ENCODE measurements at places on chromosomes 11 and 22.

DNA sequence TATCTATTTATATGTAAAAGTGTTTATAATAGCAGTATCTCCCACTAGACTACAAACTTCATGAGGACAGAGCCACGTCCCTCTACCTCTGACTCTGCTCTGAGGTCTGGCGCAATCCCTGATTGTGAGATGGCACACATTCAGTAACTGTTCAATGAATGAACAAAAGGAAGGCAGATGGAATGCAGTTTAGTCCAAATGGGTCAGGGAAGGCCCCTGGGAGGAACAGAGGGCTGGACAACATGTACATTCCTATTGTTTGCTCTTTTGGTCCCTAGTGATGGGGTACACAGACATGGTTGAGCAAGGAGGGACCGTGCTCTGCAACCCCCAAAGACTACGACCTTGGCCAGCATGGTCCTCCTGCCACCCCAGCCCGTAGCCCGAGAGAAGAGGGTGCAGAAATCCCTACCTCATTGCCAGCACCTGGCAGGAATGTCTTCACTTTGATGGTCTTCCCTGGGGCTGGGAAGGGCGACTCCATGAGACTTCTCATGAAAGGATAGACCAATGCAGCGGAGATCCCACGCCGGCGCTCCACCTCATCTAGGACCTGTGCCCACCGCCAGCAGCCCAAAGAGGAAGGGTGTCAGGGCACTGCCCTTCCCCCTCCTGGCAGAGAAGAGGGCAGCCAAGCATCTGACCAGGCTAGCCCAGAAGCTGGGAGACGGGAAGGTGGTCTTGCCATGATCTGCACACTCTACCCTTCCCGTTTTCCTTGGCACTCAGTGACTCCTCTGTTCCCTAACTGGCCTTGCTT lies 24.3 kb downstream of the RPL27A start:
- DNase-seq: no peak

GRCh38 chr11:59523541-59523940 lies 12.2 kb downstream of the OR4D9 start:
- DNase-seq: no peak

DNA sequence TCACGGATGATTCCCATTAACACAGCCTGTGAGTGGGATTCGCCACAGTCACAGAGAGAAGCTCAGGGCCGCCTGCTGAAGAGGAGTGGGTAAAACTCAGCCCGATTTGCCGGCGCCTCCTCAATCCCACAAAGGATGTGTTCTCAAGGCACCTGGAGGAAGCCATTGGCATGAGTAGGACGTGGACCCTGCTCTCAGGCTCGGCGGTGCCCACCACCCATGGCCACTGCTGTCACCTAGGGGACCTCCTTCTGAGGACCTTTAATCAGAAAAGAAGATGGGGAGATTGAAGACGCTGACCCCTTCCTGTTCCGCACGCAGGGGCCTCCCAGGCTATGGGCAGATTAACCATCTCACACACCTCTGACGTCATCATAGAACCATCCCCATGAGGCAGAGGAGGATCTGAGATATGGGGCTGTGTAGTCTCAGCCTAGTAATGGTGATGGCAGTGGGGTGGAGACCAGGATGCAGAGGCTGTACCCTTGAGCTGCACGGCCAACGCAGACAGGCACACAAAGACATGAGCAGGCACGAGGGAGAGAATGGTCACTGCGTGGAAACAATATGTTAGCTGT lies 571.8 kb downstream of the BRD1 start:
- DNase-seq: no peak

DNA sequence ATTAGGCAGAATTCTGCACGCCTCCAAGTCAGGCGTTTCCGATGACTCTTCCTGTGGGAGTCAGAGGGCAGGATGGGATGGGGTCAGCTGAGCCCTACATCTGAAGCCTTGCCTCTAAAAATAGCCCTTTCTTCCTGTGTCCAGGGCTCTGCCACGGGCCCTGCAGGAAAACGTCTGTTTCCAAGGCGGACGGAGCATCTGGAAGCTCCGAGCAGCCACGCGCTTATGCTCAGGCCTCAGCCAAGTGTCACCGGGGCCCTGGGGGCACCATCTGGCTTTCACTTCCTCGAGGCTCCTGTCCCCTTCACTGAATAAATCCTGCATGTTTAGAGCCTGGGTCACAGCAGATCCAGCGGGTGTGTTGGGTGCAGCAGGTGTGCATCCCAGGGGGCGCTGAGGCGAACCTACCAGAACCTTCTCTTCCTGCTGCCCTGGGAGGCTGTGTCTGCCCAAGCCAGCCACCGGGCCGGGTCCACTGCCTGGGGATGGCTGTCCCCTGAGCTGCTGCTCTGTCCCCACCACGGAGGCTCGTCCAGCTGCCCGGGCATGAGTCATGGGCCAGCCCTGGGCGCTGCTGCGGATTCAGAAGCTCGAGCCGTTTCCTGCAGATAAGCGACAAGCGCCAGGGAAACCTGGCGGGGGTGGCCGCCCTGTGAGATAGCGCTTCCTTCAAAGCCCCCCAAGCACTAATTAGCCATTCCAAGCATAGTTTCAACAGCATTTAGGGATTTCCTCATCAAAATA lies 32.0 kb upstream of the LINC01488 start:
- DNase-seq: no peak

DNA sequence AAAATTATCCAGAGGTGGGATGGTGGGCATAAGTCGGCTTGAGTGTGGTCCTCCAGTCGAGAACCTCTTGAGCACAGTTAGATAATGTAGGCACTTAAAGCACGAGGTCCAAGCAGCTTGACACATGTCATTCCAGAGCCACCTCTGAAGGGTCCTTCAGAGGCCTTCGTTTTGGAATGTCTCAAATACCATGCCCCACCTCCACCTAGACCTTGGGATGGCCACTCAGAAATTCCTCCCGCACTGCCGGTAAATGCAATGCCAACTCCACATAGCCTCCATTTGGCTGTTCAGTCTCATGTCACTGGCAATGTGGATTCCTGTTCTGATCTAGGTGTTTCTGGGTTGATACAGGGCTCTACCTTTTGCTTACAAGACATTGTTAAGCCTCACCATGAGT lies 43.9 kb downstream of the BDNF start:
- DNase-seq: no peak

DNA sequence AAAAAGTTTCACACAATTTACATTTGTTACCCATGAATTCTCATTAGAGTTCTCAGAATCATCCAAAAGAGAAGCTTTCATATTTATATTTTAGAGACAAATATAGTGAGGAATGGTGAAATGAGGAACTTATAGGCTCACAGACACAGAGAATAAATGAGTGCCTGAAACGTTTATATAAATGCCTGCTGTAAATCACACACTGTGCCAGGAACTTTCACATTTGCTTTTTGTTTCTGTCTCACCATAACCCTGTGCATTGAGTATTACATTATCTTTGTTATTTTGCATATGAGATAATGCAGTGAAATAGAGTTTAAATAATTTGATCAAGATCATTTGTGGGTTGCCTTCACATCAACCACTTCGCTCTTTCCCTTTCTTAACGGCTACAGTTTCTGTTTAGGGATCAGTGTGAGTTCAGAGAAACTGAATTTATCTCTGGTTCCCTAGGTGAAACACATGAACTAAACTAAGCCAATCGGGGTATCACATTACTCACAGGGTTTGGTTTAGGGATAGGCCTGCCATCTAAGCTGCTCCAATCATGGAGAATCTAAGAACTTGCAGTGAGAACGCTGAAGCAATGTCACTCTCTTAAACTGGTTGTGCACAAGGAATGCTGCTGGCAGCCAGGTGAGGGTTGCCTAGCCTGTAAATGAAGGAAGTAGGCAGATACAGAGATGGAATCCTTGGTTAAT lies 1339.2 kb upstream of the TENM4 start:
- DNase-seq: no peak

DNA sequence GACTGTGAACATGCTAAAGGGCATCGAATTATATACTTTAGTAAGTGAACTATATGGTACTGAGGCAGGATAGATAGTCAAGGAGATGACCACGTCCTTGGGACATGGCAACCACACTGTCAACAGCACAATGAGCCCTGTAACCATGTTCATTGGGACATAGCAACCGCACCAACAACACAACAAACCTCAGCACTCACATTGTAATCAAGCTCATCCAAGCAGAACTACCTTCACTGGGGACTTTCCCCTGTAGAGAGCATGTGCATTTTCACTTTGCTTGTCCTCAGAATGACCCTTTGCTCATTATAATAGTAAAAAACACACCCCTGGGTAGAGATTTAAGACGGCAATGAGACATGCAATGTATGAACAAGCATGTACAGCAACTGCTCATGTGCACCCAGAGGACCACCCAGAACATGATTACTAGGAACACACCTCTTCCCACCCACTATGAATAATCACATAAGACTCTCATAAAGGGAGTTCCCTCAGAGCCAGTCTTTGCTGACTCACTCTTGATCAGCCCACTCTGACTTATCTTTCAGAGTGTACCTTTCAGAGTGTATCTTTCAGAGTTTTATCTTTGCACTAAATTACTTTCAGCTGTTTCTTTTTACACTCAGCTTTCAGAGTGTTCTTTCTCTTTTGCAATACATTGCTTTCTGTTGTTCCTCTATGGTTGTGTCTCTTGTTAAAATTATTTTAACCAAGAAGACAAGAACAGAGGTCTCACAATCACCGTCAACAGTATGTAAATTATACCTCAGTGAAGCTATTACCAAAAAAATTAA lies 4.1 kb upstream of the PLAAT2 start:
- DNase-seq: no peak

DNA sequence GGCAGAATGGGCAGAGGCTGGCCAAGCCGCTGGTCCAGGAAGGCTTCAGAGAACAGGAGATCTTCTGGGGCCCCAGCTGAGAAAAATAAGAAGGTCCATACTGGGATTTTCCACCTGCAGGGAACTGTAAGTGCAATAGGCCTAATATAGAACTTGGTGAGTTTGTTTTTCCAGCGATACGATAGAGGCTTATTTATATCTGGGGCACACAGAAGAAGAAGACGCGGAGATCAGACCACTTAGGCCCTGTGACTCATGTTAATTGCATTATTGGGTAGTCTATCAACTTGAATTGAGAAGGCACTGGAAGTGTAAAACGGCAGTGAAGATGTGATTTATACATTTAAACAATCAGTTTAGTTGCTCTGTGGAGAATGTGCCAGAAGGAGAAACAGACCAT lies 7.7 kb upstream of the SRSF8 start:
- DNase-seq: no peak

DNA sequence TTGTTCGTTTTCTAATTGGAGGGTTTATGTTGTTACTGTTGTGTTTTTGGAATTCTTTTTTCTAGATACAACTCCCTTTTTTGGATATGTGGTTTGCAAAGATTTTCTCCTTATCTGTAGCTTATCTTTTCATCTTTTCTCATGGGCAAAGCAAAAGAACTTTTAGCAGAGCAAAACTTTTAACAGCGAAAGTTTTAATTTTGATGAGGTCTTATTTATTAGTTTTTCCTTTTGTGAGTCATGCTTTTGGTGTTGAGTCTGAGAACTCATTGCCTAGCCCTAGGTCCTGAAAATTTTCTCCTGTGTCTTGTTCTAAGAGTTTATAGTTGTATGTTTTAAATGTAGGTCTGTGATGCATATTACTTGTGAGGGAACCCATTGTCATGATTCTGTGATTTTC lies 99.4 kb downstream of the TEAD1 start:
- no peak for DNase-seq

GRCh38 chr22:19756288-19757128 lies 4.1 kb upstream of the TBX1 start:
- DNase-seq: peak; percentile 62

DNA sequence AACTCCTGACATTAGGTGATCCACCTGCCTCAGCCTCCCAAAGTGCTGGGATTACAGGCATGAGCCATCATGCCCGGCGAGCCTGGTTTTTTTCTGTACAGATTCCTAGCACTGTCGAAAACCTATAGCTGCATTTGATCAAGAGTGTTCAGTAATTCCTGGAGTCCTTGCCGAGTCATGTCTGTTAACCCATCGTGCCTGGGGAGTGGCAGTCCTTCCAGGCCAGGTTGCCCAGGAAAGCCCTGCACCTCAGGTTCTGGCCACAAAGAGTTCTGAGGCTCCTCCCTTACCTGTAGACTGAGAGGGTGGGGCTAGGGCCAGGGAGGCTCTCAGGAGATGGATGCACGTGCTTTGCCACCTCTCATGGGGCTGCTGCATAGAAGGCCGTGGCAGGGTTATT lies 17.0 kb downstream of the YDJC start:
- no peak for DNase-seq

- peak; percentile 16 for DNase-seq
Observed at GRCh38 chr11:14075118-14076078, 112.9 kb downstream of the SPON1 start.

- no peak for DNase-seq
Observed at GRCh38 chr11:4185561-4185960, 91.0 kb downstream of the RRM1 start.

DNA sequence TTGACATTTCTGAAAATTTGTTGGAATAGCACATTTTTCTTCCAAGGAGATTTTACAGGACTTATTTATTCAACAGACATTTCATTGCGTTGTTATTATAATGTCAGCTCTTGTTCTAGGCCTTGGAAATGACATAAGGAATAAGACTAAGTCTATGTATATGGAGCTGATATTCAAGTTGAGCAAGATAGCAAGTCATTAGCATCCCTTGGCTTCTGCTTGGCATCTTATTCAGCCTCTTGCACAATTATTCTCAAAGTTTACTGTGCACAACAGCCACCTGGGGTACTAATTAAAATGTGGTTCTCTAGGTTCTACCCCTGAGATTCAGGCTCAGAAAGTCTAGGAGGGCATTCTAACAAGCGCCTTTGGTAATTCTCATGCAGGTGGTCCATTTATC lies 304.8 kb upstream of the DDI1 start:
- DNase-seq: no peak

DNA sequence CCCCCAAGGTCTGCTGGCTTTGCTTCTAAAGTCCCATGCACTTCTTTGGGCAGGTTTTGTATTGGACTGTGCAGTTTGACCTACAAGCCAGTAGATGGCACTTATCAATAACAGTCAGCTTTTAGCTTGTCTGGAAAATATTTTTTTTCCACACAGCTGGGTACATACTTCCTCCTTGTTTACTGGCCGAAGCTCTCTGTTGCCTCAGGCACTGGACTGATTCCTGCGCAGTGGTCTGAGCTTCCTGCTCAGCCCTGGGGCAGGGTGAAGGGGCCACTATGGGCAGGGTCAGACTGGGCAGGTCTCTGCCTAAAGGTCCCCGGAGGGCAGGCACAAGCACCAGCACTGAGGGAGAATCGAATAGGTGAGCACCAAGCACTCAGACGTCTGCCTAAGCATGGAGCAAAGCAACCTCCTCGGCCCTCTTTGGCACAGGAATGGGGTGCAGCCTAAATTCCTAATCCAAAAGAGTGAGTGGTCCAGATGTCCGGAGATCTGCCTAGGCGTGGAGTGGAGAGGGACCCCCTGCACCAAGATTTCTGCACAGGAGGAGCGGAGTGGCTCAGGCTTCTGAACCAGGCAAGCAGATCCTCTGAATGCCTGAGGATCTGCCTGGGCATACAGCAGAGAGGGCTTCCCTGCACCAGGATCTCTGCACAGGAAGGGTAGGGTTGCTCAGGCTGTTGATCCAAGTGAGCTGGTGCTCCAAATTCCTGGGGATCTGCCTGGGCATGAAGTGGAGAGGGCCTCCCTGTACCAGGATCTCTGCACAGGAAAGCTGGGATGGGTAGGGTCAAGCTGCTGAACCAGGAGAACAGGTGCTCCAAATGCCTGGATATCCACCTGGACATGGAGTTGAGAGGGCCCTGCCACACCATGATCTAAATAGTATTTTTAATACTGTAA lies 105.9 kb upstream of the C11orf58 start:
- DNase-seq: no peak
